ENCODE measurements at places on chromosomes 6 and 20.

GRCh38 chr20:49768204-49769047 lies 44.2 kb upstream of the SLC9A8 start:
- peak; percentile 14 for DNase-seq

- no peak for DNase-seq
Measured at GRCh38 chr6:164069350-164069990, 655.0 kb downstream of the QKI start.

DNA sequence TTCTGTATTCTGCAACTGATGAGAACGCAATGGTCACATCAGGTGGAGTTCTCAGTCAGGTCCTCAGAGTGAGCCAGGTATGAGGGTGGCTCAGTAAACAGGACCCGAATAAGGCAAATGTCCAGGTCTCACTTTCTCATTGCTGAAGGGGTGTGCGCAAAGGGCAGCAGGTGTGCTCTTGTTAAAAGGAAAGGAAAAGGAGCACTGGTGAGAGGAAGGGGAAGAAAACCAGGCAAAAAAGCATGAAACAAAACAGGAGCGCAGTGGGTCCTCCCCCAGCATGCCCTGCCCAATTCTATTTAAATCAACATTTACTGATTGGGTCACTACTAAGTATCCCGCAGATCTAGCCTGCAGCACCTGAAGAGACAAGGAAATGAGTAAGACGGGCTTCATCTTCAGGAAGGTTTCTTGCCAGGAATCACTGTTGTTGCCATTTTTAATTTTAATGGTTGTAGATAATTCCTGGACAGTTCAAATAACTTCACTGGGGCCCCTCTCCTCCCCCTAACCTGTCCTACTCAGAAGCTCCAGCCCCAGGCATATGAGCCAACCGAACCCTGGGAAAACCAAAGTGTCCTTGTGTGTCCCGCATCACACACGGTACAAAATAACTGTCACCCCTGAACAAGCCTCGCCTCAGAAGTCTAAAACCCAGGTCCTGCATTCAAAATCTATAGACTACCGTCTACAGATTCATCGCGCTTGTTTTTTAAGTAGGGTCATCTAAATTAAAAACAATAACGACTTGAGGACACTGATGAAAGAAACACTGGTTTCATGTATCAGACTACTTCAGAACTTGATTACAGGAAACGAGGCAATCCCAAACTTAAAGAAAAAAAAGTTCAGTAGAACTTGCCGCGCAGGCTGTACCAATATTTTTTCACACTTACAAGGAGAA lies 980 bp downstream of the MBOAT1 start:
- no peak for DNase-seq

GRCh38 chr6:128731249-128732165 lies 151.4 kb upstream of the LAMA2 start:
- no peak for DNase-seq

- DNase-seq, result peak; percentile 52
Measured at GRCh38 chr6:38552121-38552520, 87.6 kb downstream of the BTBD9 start.

GRCh38 chr6:53359843-53360092 lies 11.0 kb upstream of the ELOVL5 start:
- DNase-seq, result no peak

GRCh38 chr20:60990643-60991042 lies 261.4 kb upstream of the CDH4 start:
- no peak for DNase-seq

- no peak for DNase-seq
Measured at GRCh38 chr6:131682442-131682841, 18.8 kb downstream of the OR2A4 start.

DNA sequence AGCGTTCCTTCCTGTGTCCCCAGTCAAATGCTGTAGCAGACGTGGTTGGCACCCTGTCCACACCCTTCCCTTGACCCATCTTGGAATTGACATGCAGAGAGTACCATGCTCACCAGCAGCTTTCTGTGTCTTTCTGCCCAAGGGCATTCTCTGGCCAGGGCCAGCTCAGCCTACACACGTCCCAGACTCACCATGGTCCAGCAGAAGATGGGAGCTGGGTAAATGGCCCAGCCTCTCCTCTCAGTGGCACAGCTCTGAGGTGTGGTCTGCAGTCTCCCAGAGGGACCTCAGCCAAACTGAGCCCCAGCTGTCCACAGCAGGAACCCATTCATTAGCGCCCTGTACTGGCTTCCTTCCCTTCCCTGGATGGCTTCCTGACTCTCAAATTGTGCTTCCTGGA lies 31.1 kb upstream of the BLCAP start:
- DNase-seq, result no peak

GRCh38 chr6:132964101-132964867 lies 149.9 kb downstream of the RPS12 start:
- no peak for DNase-seq

GRCh38 chr6:106715922-106716321 lies 86.5 kb downstream of the QRSL1 start:
- DNase-seq, result no peak

- no peak for DNase-seq
Measured at GRCh38 chr6:20633566-20634340, 99.5 kb downstream of the CDKAL1 start.

GRCh38 chr6:17292600-17293133 lies 11.5 kb downstream of the RBM24 start:
- DNase-seq, result no peak

All from GDM1 (cell line).